ENCODE measurements at places on chromosomes 6 and 20.

DNA sequence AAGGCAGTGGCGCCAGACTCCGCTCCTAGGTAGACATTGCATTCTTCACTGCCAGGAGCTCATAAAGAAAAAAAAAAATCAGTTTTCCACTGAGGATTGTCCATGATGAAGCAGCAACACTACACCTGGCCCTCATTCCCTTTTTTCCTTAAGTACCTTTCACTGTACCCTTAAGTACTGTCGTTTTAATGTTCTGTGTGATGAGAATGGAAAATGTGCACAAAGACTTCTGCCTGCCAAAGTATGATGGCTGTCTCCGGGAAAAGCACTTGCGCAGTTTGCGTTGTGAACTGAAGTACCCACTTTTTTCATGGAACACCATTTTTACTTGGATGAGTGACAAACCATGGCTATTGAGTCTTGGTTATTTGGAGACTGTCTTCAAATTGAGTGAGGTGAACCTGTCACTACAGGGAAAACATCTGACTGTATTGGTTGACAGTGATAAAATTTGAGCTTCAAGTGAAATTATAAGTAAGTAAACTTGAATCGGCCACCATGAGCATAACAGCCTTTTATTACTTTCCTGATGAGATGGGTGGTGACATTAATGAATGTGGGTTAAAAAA lies 104.8 kb downstream of the NCOA3 start:
- no peak for DNase-seq

DNA sequence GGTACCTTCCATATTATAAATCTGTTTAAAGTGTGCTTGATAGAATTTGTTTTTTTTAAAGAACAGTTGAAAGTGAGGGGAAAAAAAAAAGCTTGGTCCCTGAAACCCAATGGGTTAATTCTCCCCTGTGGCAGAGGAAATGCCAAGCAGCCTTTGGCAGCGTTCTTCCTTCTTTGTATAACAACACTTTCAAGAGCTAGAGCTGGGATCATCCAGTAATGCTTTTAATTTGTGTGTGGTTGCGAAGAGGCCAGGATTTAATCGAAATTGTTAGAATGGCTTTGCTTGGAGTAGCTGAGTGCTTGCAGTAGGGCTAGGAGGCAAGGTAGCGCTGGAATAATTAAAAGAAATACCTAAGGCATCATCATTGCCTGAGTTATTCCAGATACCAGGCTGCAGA lies 692.0 kb downstream of the DHX35 start:
- DNase-seq, result no peak

GRCh38 chr6:143601504-143601903 lies 76.3 kb upstream of the PHACTR2 start:
- no peak for DNase-seq

- DNase-seq, result no peak
These were observed 59.5 kb downstream of the PLEKHG1 start for GRCh38 chr6:150659046-150659763.

- no peak for DNase-seq
These were observed 10.6 kb downstream of the HCRTR2 start for GRCh38 chr6:55184782-55185530.

GRCh38 chr6:7215798-7216231 lies 97.2 kb downstream of the SSR1 start:
- no peak for DNase-seq

GRCh38 chr20:62845416-62846160 lies 16.0 kb downstream of the TCFL5 start:
- DNase-seq, result no peak

DNA sequence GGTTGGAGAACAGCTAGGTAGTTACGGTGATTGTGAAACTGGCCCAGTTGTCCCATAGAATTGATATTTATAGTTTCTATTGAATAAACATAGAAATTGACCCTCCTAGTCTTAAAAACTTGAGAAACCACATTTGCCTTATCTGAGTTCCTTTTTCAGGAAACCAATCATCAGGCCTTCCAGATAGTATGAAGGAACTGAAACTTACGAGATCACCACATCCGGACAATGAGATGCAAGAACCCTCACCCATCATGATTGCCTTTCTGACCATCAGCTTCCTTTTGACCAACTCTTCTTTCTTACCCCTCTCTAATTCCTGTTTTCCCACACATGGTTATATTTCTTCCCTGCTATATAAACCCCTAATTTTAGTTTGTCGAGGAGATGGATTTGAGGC lies 21.8 kb downstream of the SLC35F1 start:
- no peak for DNase-seq

Data from substantia nigra (tissue), 51 donors.